ENCODE measurements at places on chromosomes 7 and 10.

GRCh38 chr10:90462749-90463470 is 394.9 kb downstream of the HTR7 start:
- no peaks in the 10 kb centered on the region for H3K4me1 ChIP-seq

- peaks cover 26% of the 10 kb centered on the region for H3K4me1 ChIP-seq
- DNase-seq, result peak; percentile 29
- H3K27ac ChIP-seq, result peak within 1 kb of the TSS; percentile 91
- H3K27me3 ChIP-seq, result peaks cover 4% of the 10 kb centered on the region
- H3K4me3 ChIP-seq, result peak within 1 kb of the TSS; percentile 96
- H3K36me3 ChIP-seq, result no peaks in the 10 kb centered on the region
These were observed at the start of gene ARHGAP21 for GRCh38 chr10:24723788-24724380. Gene ARHGAP21 (minus strand): TSS chr10:24723887. CDS start chr10:24721899, 1,988 bp downstream.

DNA sequence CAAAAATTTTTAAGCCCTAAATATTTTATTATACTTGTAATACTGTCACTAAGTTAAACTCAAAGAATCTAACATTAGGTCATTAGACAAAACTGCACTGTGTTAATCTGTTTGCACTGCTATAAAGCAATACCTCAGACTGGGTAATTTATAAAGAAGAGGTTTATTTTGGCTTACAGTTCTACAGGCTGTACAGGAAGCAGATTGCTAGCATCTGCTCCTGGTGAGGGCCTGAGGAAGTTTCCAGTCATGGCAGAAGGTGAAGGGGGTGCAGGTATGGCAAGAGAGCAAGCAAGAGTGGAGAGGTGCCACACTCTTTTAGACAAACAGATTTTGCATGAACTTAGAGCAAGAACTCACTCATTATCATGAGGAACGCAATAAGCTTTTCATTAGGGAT is 125.7 kb downstream of the IMMP2L start:
- DNase-seq, result no peak
- no peaks in the 10 kb centered on the region for H3K4me1 ChIP-seq
- no peaks in the 10 kb centered on the region for H3K27me3 ChIP-seq

DNA sequence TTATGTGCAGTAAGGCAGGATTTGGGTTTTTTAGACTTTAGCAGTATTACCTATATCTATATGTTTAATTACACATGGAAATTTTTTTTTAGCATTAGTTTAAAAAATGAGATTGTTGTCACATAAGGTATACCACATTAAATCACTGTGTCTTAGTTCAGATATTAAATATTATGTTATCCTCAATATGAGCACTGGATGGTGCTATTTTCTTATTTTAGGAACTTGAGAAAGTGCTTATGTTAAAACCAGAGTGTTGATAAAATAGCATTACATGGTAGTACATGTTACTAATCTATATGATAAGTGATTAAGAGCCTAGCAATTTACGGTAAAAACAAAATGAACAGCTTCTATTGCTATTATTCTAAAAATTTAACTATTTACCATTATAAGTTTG is 28.8 kb downstream of the MIOS start:
- peak; percentile 20 for DNase-seq
- H3K36me3 ChIP-seq, result peaks cover 23% of the 10 kb centered on the region
- no peaks in the 10 kb centered on the region for H3K27me3 ChIP-seq
- H3K27ac ChIP-seq, result peak overlapping the region; percentile 13
- peaks cover 4% of the 10 kb centered on the region for H3K4me1 ChIP-seq
- no peak overlapping the region for H3K4me3 ChIP-seq

DNA sequence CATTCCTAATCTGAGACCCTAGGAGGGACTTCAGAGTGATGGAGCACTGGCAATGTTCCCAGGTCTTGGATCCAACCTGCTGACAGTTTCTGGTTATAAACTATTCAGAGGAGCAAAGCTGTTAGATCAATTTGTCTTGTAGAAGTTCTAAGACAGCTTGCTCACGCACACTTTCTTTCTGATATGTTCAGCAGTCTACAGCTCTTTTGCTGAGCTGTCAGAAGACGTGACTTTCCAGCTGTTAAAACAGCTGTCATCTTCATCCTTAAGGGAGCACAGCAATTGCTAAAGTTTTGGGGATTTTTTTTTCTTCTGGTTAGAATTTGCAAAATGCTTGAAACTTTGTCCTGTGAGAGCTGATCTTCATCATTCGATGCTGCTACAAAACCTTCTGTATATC is 823.1 kb downstream of the SORCS1 start:
- H3K36me3 ChIP-seq, result no peaks in the 10 kb centered on the region
- H3K4me1 ChIP-seq, result no peaks in the 10 kb centered on the region
- H3K27me3 ChIP-seq, result no peaks in the 10 kb centered on the region
- H3K27ac ChIP-seq, result no peak overlapping the region
- no peak for DNase-seq
- H3K4me3 ChIP-seq, result no peak overlapping the region

DNA sequence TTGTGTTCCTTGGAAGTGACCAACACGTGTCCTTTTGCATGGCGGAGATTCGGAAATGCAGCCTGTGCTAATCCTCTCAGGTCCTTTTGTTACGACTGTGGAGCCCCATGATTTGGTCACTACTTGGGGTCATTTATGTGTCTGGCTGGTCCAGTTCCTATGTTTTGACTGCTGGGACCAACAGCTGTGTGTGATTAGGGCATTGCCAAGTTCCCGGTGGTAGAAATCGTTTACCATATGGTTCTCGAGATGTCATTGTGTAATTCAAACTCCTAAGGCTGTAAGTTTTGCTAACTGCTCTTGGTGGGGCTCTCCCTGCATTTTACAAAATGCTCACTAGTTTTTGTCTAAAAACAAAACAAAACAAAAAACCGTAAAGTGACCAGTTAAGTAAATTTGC is 62.0 kb downstream of the CCNY start:
- no peaks in the 10 kb centered on the region for H3K36me3 ChIP-seq
- DNase-seq, result no peak
- no peaks in the 10 kb centered on the region for H3K27me3 ChIP-seq

DNA sequence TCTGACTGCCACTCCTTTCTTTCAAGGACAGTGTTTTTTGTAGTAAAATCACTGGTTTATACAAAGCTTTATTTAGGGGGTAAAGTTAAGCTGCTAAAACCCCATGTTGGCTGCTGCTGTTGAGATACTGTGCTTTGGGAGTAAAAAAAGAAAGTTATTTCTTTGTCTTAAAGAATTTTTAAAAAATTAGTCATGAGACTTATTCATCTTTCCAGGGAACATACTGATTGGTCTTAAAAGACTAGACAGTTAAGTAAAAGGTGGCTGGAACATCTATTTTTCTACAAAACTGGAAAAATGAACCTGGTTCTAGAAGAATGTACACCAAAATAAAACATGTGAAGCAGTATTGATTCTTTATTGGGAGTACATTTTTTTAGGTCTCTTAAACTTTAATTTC is 20.6 kb downstream of the BBIP1 start:
- no peak overlapping the region for H3K4me3 ChIP-seq
- H3K36me3 ChIP-seq, result peaks cover 9% of the 10 kb centered on the region
- no peaks in the 10 kb centered on the region for H3K27me3 ChIP-seq
- no peak overlapping the region for H3K27ac ChIP-seq
- DNase-seq, result no peak

DNA sequence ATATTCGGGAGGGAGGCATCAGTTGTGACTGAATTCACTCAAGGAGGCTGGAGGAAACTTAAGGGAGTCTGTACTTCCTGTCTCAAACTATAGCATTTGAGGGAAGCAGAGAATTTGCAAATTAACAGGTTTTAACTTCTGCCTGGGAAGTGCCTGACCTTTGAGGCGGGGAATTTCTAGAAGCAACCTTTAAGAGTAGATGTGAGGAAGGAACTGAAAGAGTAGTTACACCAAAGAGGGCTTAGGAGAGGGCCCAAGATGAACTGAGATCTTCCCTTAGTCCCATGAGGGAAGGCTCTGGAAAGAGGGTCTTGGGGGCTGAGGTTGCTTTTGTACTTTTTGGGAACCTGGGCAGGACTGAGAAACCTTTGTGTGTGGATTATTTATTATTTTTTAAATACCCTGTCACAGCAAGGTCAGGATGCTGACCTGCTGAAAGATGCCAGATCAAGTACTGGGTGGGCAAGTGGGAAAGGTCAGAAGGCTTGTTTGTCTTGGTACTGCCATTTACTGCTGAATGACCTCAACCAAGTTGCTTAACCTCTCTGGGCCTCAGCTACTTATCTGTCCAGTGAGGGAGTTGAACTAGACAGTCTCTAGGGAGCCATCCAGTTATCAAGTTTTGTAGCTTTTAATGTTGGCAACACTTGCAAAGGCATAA is 2.4 kb downstream of the GPR158 start:
- DNase-seq, result no peak
- peaks cover 35% of the 10 kb centered on the region for H3K27me3 ChIP-seq
- peaks cover 8% of the 10 kb centered on the region for H3K4me1 ChIP-seq
- H3K4me3 ChIP-seq, result no peak overlapping the region
- no peak overlapping the region for H3K27ac ChIP-seq
- no peaks in the 10 kb centered on the region for H3K36me3 ChIP-seq

GRCh38 chr10:23293145-23293724 is 51.4 kb downstream of the C10orf67 start:
- H3K4me1 ChIP-seq, result no peaks in the 10 kb centered on the region
- H3K27ac ChIP-seq, result no peak overlapping the region
- no peak for DNase-seq
- H3K27me3 ChIP-seq, result peaks cover 19% of the 10 kb centered on the region
- peaks cover 4% of the 10 kb centered on the region for H3K36me3 ChIP-seq

DNA sequence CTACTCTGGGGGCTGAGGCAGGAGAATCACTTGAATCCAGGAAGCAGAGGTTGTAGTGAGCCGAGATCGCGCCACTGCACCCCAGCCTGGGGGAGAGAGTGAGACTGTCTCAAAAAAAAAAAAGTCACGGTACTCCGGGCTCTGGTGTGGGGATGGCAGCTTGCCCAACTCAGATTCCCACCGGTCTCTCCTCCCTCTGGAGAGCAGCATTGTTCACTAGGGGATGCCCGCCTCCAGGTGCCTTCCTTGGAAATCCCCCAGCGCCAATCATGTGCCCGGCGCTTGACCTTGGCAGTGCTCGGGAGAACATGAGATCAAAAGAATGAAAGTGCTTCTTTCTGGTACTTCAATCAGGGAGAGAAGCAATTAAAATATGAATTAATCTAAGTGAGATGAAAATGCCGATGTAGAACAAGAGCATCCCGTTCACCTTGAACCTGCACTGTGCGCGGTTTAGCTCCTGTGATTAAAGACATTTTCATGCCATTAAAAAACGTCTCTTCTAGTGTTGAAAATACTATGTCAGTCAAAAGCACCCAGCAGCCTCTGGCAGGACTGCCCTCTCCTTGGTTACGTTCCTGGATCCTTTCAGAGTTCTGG is 1127.3 kb upstream of the AUTS2 start:
- H3K4me1 ChIP-seq, result no peaks in the 10 kb centered on the region
- no peak for DNase-seq
- H3K27ac ChIP-seq, result no peak overlapping the region

DNA sequence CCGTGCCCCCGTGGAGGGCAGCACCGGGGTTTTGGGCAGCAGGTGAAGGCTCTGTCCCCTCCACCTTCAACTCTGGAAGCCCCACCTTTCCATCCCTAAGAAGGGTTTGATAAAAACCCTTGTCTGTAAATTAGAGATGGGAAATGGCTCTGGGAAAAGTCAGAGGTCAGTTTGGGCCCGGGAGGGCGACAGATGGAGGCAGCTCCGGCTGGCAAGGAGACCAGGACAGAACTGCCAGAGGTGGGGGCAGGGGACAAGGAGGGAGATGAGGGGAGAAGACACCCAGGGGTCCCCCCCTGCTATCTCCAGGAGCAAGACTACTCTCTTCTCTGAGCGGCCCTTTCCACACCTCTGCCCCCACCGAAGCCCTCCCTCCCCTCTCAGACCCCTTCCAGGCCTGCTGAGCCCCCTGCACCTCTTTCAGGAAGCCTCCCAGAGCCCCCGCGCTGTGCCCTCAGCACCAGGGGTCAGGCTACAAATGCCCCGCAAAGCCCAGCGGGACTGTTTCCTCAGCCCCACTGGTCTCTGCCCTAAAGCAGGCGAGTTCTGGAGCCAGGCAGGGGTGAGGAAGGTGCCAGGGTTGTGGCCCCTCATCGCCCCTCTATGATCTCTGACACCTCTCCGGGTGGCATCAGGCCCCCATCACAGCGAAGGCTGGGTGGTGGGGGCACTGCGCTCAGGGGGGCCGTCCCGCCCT is 980 bp upstream of the SH2B2 start:
- H3K4me1 ChIP-seq, result peaks cover 52% of the 10 kb centered on the region
- no peak for DNase-seq
- peak overlapping the region; percentile 63 for H3K27ac ChIP-seq
- H3K36me3 ChIP-seq, result no peaks in the 10 kb centered on the region
- H3K27me3 ChIP-seq, result no peaks in the 10 kb centered on the region

DNA sequence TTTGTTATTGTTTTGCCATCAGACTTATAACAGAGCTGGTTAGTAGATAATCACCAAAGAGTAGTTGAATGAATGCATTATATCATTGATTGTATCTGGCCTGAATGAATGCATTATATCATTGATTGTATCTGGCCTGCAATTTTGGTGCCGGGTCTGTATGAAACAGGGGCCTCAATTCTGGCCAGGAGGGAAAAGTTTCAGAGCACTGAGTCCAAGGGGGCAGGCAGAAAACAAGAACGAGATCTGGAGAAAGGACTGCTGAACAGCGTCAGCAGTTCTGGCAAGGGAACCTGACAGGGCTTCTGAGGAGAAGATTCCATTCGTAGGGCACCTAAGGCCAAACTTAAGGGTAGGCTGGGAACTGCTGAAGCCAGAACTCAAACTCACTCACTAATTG is 128.0 kb downstream of the SEMA3C start:
- no peaks in the 10 kb centered on the region for H3K36me3 ChIP-seq
- DNase-seq, result no peak
- no peaks in the 10 kb centered on the region for H3K27me3 ChIP-seq
- no peak overlapping the region for H3K4me3 ChIP-seq
- H3K4me1 ChIP-seq, result no peaks in the 10 kb centered on the region
- no peak overlapping the region for H3K27ac ChIP-seq

DNA sequence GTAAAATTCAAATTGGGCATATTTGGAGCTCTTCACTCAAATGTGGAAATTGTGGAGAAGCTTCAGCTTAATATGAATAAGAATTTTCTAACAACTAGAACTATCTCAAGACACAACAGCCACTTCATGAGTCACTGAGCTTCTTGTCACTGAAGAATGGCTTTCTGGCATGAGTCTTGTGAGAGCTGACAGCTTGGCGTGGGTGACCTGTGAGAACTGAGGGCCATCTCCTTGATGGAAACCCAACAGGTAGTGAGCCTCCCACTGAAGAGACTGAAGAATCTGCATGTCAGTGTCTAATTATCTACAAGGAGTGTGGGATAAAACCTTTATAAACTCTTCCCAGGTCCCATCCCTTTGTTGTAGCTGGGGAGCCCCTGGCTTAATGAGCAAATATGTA is 66.0 kb downstream of the CLEC2L start:
- no peak overlapping the region for H3K4me3 ChIP-seq
- no peak for DNase-seq
- H3K27ac ChIP-seq, result no peak overlapping the region
- H3K27me3 ChIP-seq, result no peaks in the 10 kb centered on the region

DNA sequence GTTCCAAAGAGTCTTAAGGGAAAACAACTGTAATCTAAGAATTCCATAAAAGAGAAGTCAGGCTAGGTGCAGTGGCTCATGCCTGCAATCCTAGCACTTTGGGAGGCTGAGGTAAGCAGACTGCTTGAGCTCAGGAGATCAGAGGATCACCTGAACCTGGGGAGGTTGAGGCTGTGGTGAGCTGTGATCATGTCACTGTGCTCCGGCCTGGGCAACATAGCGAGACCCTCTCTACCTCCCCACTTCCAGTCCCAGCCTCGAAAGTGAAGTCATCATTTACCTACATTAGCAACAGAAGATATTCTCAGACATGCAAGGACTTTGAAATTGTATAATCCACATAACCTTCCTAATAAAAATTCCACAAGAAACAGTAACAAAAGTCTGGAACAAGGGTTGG is 129.8 kb upstream of the DNAJB12 start:
- H3K27ac ChIP-seq, result no peak overlapping the region
- no peak for DNase-seq
- H3K4me1 ChIP-seq, result no peaks in the 10 kb centered on the region
- no peak overlapping the region for H3K4me3 ChIP-seq
- H3K36me3 ChIP-seq, result no peaks in the 10 kb centered on the region
